ENCODE measurements at places on chromosomes 1 and 21. TPM values are rescaled to one million over a fixed set of nuclear protein-coding genes. Genes with fewer than 3 reads are reported as not detected.

KCND3 gene
- total RNA-seq, result 3.7 TPM

CD1B gene
- total RNA-seq, result not detected

MYBPH gene
- not detected for total RNA-seq

ADAM30 gene
- not detected for total RNA-seq

SH2D1B gene
- total RNA-seq, result not detected

RNU1-2 gene
- total RNA-seq, result 3,598 TPM

FAM167B gene
- 2.5 TPM for total RNA-seq

SPRR1B gene
- total RNA-seq, result not detected

IGSF9 gene
- 23.4 TPM for total RNA-seq

RHD gene
- total RNA-seq, result not detected

CENPF gene
- 29.3 TPM for total RNA-seq

NEGR1 gene
- 0.51 TPM for total RNA-seq

OPRD1 gene
- 1.2 TPM for total RNA-seq

CIART gene
- 4.7 TPM for total RNA-seq

TLCD4 gene
- total RNA-seq, result 0.10 TPM

EFCAB7 gene
- 6.6 TPM for total RNA-seq

MRAP gene
- total RNA-seq, result not detected

TEKT2 gene
- 1.6 TPM for total RNA-seq

CELA3B gene
- not detected for total RNA-seq

IL6R gene
- 1.6 TPM for total RNA-seq

KRTAP20-4 gene
- not detected for total RNA-seq

LELP1 gene
- total RNA-seq, result not detected

FALEC gene
- not detected for total RNA-seq

TBX19 gene
- total RNA-seq, result 0.78 TPM

DEPDC1 gene
- 2.5 TPM for total RNA-seq

TCP10L gene
- 31.0 TPM for total RNA-seq

ANKRD34A gene
- 0.59 TPM for total RNA-seq

OR2M3 gene
- total RNA-seq, result not detected

ADORA3 gene
- total RNA-seq, result not detected

CNTN2 gene
- 208 TPM for total RNA-seq
